ENCODE measurements at places on chromosomes 6 and 20.

- peak; percentile 74 for DNase-seq
Measured at GRCh38 chr20:51886891-51887608, 84.7 kb upstream of the SALL4 start.

GRCh38 chr6:89011436-89011835 lies 48.0 kb upstream of the RNGTT start:
- DNase-seq, result no peak

DNA sequence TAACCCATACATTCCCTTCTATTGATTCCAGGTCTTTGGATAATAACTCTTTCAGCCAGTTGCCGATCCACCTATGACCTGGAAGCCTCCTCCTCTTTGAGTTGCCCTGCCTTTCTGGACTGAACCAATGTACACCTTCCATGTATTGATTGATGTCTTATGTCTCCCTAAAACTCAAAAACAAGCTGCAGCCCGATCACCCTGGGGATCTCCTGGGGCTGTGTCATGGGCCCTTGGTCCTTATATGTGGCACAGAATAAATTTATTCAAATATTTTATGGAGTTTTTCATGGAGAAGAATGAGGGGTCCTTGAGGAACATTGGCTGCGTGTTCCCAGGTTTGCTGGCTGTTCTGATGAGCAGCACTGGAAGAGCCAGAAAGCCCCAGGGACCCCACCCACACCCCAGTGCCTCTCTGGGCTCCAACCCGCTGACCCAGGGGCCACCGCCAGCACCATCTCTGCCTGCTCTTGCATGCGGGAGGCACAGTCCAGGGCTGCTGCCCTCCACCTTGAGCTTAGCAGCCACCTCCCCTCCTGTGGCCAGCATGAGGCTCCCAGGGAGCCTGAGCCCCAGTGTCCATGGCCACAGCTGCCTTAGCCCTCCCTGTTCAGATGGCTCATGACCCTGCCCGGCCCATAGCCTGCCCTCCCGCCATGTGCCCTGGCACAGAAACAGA lies 36.5 kb upstream of the CST7 start:
- DNase-seq, result no peak

- peak; percentile 73 for DNase-seq
Measured at GRCh38 chr6:133568970-133569889, 319.7 kb upstream of the TCF21 start.

- DNase-seq, result no peak
Measured at GRCh38 chr6:142823256-142823902, 121.6 kb downstream of the HIVEP2 start.

DNA sequence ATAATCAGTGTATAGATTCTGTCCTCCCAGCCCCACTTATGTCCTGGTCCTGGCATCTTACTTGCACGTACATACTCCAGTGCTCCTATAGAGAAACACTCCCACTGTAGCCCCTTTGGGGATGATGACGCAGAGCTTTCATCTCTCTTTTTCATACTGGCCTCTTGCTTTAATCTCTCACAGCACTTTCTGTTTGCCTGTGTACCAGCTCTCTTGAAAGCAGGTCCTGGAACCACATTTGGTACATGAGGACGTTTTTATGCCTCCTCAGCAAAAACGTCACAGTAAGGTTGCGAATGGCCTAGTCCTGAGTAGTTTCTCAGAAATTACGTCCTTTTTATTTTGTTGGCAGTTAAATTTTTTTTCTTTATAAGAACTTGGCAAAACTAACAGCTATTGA lies 10.8 kb downstream of the L3MBTL3 start:
- DNase-seq, result no peak

GRCh38 chr6:11628562-11628961 lies 91.0 kb downstream of the TMEM170B start:
- DNase-seq, result no peak

GRCh38 chr6:161417717-161418462 lies 144.0 kb upstream of the AGPAT4 start:
- no peak for DNase-seq

- DNase-seq, result no peak
Measured at GRCh38 chr20:20732641-20733040, 20.2 kb upstream of the RALGAPA2 start.

GRCh38 chr6:43969158-43969981 lies 157.9 kb downstream of the MRPL14 start:
- no peak for DNase-seq

- DNase-seq, result no peak
Measured at GRCh38 chr6:42306439-42307140, 88.9 kb upstream of the MRPS10 start.

DNA sequence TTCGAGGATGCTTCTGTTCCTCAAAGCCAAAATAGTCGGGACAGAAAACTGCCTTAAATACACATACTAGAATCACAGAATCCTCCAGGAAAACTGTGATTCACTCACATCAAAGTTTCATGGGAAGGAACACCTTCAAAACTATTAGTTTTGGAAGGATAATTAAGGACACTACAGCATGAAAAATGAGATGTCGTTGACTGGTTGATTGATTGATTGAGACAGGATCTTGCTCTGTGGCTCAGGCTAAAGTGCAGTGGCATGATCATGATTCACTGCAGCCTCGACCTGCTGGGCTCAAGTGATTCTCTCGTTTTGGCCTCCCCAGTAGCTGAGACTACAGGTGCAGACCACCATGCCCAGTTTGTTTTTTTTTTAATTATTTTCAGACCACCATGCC lies 25.7 kb upstream of the MAP3K4 start:
- no peak for DNase-seq

DNA sequence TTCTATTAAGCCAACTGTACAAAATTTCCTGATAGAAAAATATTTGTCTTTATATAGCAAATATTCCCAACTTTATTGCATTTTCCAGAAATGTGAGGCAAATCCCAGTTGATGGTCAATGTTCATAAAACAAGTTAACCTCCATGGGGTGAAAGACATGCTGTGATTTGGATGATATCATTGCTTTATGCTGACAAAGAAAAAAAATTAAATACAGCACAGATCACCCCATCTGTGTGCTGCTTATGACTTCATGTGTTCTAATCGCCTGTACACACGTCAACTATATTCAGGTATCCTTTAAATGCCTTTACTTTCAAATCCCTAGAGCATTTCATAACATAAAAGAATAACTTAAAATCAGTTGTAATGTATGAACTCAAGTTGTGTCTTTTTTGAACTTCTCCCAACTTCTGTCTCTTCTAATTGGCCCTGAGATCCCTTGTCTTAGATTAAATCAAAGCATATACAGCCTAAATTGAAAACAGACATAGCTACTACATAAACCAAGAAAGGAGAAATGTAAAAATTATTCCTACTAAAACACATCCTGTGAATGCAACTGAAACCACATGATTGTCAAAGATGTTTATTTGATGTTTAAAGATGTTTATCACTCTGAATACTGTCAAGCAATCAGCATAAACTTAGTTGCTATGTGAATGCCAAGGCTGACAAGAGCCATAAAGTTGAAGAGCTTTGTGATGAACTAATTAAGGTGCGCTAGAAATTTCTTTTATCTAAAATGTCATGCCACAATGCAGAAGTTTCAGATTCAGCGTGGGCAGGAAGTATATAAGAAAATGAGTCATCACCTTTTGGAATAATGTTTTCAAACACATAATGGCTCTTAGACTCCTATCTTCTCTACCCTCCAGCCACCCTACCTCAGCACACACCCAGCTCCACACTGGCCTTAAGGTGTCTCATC lies 68.7 kb downstream of the FILIP1 start:
- DNase-seq, result peak; percentile 9

- DNase-seq, result no peak
Measured at GRCh38 chr6:129680633-129681032, 29.3 kb downstream of the ARHGAP18 start.

DNA sequence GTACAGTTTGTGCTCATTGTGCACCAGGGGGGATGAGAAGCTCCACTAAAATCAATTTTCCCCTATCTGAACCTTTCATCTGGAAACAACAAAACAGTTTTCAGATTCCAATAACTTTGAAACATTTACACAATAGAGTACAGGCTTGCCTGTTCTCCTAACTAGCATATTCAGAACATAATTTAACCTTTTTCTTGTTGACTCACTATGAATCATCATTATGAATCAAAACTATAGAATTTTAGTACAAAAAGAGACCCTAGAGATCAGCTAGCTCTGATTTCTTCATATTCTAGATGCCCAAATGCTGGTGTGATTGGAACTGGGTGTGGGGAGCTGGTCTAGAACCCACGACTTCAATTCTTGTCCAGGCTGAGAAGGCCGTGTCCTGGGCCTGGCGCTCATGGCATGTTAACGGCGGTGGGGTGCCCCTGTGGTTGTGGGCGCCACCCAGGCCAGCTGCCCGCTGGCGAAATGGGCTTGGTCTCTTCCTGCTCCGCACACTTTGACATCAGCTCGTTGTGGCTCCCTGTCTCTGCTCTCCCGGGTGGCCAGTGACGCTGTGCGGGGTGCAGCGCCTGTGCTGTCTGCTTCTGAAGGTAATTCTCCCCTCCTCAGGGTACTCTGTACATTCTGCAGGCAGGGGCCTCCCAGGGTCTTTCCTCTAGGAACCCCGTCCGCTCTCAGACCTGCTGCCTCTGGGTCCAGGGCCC lies 29.9 kb upstream of the AGPAT4 start:
- no peak for DNase-seq

- DNase-seq, result no peak
Measured at GRCh38 chr6:29678114-29678513, 2.8 kb downstream of the ZFP57 start.

DNA sequence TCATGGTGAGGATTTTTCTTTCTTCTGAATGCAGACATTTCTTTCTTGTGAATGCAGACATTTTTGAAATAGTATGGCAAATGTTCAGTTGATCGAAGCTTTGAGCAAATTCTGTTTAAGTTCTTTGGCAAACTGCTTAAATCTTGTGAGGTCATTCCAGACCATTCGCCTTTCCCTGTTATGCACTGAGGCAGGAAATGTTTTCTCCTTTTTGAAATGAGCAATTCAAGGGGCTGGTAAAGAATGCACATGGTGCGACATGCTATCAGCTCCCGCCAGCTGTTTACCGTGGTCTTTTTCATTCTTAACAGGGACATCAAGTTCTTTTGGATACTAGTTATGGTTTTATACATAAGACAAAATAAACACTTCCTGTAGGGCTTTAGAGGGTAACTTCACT lies 112.0 kb upstream of the CCN2 start:
- DNase-seq, result no peak

GRCh38 chr6:136791296-136792094 lies 782 bp downstream of the MAP3K5 start:
- DNase-seq, result no peak

- DNase-seq, result no peak
Measured at GRCh38 chr20:52124821-52125220, 66.8 kb downstream of the ZFP64 start.

DNA sequence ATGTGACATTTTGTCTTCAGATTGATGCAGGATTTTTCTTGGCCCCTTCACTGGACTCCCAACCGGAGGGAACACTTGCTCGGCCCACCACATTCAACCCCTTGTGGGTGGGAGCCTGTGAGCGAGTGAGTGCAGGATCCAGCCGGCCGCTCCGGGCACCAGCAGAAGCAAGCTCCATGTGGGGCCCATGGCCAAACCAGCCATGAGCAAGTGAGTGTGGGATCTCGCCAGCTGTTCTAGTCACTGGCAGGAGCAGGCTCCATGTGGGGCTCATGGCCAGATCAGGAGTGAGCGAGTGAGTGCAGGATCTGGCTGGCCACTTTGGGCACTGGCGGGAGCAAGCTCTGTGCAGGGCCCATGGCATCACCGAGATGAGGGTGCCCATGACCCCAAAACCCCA lies 42.6 kb downstream of the OSTM1 start:
- no peak for DNase-seq

- no peak for DNase-seq
Measured at GRCh38 chr6:146693342-146693741, 94.6 kb downstream of the ADGB start.

DNA sequence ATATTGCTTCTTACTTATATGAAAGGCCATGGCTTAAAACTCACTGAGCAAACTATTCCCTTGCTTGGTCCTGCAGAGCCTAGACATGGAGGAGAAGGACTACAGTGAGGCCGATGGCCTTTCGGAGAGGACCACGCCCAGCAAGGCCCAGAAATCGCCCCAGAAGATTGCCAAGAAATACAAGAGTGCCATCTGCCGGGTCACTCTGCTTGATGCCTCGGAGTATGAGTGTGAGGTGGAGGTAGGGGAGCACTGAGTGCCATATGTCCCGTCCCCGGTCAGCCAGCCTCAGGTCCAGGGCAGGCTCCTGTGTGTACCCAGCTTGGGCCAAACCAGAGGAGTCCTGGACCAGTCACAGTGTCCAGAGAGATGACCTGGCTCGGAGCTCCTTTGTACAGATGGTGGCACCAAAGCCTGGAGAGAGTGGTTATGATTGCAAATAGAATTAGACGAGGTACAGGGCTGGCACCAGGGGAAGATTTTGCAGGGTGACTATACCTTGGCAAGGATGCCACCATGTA lies 21.0 kb downstream of the EPB41L1 start:
- no peak for DNase-seq

DNA sequence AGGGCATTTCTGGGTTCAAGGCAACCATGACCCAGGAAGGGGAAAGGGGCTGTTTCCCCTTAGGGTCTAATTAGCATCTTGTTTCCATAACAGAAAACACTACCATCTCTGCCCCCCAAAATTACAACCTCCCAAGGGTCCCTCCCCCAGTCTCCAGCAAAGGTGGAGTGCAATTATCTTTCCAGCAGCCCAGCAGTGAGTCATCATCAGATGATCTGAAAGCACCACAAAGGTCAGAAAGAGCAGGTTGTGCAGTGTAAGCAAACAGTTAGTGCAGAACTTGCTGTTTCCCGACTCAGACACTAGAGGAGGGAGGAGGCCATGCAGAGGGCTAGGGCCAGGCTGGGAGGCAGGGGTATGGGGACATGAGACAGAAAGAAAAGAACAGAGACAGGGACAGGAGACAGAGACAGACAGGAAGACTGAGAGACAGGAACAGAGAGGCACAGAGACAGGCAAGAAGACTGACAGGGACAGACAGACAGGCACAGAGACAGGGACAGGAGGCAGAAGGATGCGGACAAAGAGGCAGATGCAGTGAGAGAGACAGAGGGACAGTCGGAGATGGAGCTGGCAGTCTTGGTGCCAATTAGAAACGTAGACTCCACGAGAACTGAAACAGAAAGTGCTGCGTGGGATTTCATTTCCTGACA lies 62.5 kb downstream of the PYGB start:
- DNase-seq, result peak; percentile 97

DNA sequence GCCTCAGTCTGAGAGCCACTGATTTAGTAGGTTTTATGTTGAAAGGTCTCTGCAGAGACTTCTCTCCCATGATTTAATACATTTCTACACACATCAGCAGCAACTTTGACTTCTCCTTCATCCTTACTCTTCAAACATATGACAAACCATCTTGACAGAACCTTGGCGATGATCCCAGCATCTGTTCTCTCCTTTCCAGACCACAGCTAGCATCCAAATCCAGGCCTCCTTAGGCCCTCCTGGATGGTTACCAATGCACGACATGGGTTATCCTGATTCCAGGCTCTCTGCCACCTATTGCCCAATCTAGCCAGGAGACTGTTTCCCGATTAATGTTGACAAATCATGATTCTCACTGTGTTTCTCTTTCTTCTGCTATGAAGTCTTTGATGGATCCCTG lies 16.8 kb downstream of the LAMA4 start:
- DNase-seq, result no peak

DNA sequence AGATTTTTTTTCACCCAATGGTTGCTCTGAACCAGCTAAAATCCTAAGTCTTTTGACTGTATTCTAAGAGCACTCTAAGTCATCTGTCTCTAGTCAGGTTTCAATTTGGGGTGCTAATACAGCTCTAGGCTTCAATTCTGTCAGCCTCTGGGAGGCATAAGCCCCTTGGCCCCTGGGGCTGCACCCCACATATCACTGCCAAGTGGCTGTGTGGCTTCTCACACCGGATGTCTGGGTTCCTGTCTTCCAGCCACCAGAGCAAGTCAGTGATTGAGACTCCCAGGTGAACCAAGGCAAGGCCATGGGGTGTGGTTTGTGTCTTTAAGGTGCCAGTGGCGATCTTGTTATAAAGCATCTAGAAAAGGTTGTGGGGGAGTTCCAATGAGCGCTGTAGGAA lies 136.5 kb downstream of the TMEM242 start:
- no peak for DNase-seq

Measured in COLO829 (cell line).